Gastroesophageal sphincter (tissue), 4 donors: ENCODE measurements at places on chromosomes 7 and 10. TPM values are rescaled to one million over a fixed set of nuclear protein-coding genes. Genes with fewer than 3 reads are reported as not detected.

DNA sequence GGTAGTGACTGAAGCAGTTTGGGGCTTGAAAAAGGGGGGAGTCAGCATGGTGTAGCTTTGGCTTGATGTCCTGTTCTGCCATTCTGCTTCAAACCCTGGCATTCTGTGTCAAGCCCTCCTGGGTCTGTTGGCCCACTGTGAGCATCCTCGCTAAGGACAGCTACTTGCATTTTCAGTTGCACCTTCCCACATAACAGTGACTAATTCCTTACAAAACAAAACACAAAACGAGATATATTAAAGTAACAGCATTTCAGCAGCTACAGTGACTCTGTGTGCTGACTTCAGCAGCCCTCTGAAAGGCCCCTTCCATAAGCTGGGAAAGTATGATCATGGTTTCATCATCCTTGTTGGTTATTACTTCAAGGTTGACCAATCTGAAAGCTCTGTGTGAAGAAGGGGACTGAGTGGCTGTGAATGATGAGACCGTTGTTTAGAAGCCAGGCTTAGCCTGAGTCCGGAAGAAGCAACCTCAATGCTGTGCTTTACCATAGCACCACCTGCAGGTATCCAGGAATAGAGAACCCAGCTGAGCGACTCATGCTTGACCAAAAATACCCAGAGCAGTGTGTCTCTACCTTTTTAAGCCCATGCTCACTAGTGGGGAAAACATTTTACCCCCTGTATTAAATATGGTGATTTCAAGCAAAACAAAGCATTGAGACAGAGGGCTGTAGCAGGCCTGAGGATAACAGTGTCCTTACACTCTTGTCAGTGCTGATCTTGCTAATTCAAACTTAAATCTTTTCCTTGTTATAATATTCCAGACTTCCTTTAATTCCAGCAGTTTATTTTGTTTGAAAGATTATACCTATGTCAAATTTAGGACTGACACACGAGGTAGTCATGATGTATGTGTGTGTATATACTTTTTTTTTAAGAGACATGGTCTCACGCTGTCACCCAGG is 42.6 kb upstream of the CC2D2B start:
- peak; percentile 87 for ATAC-seq

- no peak for ATAC-seq
Measured at GRCh38 chr7:57205000-57205399, 72.8 kb upstream of the ZNF479 start.

DNA sequence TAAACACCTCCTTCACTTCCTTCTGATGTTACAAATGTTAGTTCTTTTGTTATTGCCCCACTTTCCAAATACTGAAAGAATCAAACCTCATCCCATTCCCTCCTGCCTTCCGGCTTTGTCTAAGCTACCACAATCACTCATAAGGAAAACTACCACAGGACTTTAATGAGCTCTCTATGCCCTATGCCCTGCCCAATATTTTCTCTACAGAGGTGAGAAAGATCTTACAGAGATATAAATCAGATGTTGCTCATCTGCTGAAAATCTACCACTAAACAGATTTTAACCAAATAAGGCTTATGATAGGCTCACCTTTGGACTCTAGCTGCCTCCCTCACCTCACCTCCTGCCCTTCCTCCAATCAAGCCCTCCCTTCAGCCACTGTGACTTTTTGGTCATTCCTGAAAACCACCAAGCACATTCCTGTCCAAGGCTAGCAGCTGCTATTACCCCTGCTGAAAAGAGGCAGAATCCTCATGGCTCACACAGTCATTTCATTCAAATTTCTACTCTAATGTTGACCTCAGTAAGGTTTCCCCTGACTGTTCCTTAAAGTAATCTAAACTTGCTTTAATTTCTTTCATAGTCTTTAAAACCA is 7.7 kb downstream of the ZNF33B start:
- ATAC-seq, result no peak

DNA sequence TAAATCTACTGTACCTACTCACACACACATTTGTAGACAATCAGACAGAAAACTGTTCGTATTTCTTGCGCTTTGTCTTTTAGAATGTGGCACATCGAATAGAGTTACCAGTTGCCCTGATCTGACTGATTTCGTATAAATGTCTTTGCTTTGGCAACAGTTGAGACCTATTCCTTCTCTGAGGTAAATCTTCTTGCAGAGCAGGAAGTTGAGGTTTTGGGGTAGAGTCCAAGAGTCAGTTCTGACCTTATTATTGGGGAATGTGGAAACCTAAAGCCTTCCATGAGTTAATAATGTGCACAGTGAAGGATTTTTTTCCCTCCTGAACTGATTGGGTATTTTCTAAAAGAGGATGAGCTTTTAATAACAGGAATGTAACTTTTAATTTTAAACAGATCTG is 135.3 kb downstream of the KIAA1217 start:
- no peak for ATAC-seq

- ATAC-seq, result no peak
Measured at GRCh38 chr7:132113536-132114371, 462.5 kb downstream of the PLXNA4 start.

GRCh38 chr7:141073173-141073640 is 657 bp upstream of the TMEM178B start:
- ATAC-seq, result peak; percentile 57

DNA sequence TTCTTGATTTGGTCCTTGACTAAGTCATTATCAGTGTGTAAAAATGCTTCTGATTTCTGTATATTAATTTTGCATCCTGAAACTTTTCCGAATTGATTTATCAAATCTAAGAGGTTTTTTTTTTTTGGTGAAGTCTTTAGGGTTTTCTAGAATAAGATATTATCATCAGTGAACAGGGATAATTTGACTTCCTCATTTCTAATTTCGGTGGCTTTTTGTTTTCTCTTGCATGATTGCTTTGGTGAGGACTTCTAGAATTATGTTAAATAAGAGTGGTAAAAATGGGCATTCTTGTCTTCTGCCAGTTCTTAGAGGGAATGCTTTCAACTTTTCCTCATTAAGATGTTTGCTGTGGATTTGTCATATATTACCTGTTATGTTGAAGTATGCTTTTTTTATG is 170.5 kb downstream of the CCDC7 start:
- no peak for ATAC-seq

DNA sequence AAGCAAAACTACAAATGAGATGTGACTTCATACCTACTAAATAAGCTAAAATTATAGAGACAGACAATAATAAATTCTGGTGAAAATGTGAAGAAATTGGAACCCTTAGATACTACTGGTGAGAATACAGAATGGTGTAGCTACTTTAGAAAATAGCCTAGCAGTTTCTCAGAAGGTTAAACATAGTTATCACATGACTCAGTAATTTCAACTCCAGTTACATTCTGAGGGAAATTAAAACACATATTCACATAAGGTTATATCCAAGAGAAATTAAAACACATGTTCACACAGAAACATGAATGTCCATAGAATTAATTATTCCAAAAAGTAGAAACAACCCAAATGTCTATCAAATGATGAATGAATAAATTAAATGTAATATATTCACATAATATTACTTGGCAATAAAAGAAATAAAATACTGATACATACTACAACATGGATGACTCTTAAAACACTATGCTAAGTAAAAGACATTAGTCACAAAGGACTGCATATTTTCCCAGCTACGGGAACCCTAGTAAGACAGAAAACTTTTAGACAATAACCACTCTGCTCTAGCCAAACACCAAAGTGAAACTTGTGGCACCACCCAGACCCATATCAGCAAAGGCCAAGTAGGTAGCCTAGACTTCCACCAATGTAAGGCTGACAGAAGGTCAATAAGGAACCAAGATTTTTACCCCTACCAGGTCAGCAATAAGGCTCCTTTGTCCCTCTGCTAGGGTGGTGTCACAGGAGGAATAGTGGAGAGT is 25.1 kb downstream of the SLC25A40 start:
- no peak for ATAC-seq

- ATAC-seq, result no peak
Measured at GRCh38 chr10:35378541-35379210, 42.4 kb downstream of the CCNY start.

- ATAC-seq, result no peak
Measured at GRCh38 chr7:2637505-2638223, 5.9 kb downstream of the TTYH3 start.

- ATAC-seq, result no peak
Measured at GRCh38 chr7:31413766-31414165, 73.2 kb upstream of the NEUROD6 start.

GRCh38 chr10:43138757-43139241 is 554 bp downstream of the CSGALNACT2 start:
- peak; percentile 37 for ATAC-seq

DNA sequence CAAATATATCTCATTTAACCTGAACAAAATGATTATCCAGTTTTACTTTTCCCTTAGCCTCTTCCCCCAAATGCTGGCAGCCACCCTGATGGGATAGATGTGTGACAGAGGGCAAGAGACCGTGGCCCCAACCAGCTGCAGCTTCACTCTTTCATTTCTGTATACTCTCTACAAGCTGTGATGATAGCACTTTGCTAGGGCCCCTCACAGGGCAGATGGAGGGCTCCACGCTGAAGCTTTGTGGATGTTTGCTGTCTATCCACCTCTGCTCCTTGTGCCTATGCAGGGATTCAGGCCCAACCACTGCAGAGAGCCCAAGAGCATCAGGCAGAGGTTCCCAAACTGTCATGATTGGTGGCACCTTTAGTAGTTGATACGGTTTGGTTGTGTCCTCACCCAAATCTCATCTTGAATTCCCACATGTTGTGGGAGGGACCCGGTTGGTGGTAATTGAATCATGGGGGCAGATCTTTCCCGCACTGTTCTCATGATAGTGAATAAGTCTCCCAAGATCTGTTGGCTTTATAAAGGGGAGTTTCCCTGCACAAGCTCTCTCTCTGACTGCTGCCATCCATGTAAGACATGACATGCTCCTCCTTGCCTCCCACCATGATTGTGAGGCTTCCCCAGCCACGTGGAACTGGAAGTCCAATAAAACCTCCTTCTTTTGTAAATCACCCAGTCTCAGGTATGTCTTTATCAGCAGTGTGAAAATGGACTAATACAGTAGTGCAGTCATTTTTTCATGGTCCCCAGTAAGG is 20.1 kb downstream of the HTRA1 start:
- no peak for ATAC-seq

GRCh38 chr7:129517931-129518330 is 15.6 kb downstream of the SMKR1 start:
- no peak for ATAC-seq

GRCh38 chr7:92797284-92797683 is 39.1 kb downstream of the CDK6 start:
- ATAC-seq, result no peak

- no peak for ATAC-seq
Measured at GRCh38 chr7:24825381-24825794, 68.1 kb upstream of the GSDME start.

DNA sequence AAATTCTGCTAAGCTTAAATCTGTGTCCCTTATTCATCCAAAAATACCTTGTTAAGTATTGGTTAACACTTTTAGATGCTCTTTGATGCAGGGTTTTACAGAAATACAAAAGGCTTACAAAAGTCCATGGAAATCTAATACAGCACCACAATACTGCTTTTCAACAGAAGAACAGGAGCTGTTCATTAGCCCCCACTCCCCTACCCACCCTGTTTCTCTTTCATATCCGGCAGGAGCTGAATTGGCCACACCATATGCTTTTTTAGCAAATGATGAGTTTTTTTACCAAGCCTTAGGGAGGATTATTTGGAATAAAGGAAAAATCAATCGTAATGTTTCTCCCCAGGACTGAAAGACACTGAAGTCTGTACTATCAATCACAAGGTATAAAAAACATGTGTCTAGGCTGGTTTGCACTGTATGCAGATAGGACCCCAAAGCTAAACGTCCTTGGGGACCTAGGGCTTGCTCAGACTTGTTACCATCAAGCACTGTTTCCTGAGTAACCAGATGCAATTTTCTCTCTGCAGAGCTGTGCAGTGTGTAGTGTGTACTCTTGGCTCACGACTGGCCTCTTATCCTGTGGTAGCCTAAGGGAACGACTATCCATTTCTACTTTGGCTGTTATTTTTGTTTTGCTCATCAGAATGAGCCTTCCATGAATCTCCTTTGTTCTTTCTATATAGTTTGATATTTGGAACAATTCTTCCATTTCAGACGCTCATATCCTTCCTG is 143.3 kb upstream of the LRGUK start:
- no peak for ATAC-seq

GRCh38 chr7:101904019-101904418 is 86.6 kb downstream of the CUX1 start:
- no peak for ATAC-seq

- no peak for ATAC-seq
Measured at GRCh38 chr10:126634347-126634746, 36.1 kb downstream of the C10orf90 start.

GRCh38 chr10:88456730-88457129 is 126.4 kb downstream of the RNLS start:
- ATAC-seq, result peak; percentile 34

DNA sequence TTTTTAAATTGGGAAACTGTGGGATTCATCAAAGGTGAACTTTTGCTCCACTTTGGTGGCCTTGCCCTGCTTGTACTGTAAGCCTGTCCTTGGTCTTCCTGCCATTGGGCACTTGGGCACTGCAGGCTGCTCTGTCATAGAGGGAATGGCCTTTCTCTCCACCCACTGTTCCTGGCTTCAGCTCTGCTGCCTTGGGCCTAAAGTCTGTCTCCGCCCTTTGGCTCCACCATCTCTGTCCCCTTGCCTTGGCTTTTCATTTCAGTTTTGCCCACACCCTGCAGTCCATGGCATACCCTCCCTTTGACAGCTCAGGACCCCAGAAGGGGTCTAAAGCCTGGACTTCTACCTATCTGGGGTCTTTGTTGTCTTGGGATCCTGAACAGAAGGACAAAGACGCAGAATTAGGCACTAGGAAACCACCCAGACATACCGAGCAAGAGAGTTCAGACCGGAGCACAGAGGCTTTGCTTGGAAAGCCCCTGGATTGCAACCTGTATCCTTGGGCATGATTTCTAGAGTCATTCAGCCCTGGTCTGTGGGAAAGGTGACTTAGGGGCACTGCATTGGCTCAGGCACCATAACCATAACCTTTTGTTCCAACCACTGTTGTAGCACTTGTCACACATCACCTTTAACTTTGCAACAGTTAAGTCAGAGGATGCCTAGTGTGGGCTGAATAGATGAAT is 5.2 kb upstream of the ARHGAP22 start:
- no peak for ATAC-seq

GRCh38 chr7:33511778-33512177 is 382.4 kb downstream of the BBS9 start:
- no peak for ATAC-seq

GRCh38 chr10:71270301-71271220 is 48.5 kb upstream of the SLC29A3 start:
- ATAC-seq, result peak; percentile 55

- no peak for ATAC-seq
Measured at GRCh38 chr7:129667116-129667515, 55.6 kb downstream of the NRF1 start.

The ALOX5 gene
- 13.7 TPM for total RNA-seq

The SPRN gene
- total RNA-seq, result 0.35 TPM

The NEUROG3 gene
- not detected for total RNA-seq

The ATP5F1C gene
- 227 TPM for total RNA-seq

The POMZP3 gene
- 6.7 TPM for total RNA-seq

The PPIF gene
- 38.0 TPM for total RNA-seq

The PRLHR gene
- not detected for total RNA-seq

The TAF3 gene
- total RNA-seq, result 5.7 TPM

The LGI1 gene
- total RNA-seq, result 0.35 TPM

The CLDN15 gene
- 4.7 TPM for total RNA-seq
